Hematopoietic multipotent progenitor cell treated with erythropoietin and hydrocortisone succinate and interleukin-3 and kit ligand, for 4 days (in vitro differentiated cells): ENCODE measurements at places on chromosomes 5 and 9.

DNA sequence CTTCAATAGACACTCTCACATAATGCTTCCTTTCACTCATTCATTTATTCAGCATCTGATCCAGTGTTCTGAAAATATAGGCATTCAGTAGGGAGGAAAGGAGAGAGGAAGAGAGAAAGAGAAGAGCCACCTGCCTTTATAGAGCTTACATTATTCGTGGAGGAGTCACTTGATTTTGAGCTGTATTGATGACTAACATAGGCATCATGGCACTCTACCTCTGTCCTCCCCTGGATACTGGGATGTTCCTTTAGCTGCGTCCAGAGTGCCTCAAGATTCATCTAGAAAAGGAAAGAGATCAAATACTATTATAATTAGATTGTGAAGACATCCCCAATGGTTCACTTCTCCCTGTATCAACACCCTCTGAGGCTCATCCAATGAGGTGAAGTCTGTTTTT, 345.1 kb downstream of the SPATA31D1 start:
- DNase-seq: no peak

DNA sequence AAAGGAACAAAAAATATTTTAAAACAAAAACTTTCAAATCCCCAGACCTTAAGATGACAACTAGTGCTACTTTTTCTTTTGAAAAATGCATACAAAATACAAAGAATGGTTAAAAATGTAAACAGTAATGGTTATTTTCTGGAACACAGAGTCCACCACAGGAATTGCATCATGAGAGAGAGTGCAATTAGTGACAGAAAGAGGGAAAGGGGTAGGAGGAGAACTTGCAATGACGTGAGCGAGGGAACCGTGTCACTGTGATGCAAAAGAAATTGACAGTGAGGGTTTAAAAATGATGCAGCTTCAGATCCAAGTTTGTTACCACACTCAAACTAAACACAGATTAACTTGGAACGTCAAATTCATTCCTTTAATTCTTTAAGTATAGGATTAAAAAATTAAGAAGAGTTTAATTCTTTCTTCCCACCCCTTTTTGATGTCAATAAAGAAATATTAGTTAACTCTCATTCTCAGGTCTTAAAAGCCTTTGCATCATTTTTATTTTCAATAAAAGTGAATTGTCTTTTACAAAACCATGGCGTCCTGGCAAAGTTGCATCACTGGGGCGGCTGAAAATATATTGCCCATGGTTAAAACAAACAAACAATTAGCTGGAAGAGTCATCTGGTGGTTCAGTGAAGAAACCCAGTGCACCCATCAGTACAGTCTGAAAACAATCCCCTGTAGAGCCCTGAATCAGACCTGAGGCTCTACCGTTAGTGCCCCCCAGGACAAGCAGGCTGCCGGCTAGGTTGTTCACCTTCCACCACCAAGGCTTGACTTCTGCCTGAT, 39.5 kb downstream of the MACROH2A1 start:
- no peak for DNase-seq

DNA sequence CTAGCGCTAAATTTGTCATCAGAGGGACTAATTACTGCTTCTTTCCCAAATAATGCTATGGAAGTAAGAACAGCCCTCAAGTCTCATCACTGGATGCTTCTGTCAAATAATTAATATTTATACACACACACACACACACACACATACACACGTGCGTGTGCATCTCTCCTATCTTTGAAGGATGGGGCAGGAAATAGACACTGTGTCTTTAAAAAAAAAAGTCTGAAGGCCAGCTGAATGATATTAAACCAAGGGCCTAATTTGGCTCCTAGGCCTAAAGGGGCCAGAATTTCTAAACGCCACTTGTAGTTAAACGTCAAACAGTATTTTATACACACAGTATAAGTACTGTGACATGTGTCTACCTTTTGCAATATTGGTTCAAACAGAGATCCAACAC, 3.3 kb downstream of the SLF1 start:
- DNase-seq: no peak

- no peak for DNase-seq
Observed at GRCh38 chr5:133359861-133360260, 252.5 kb downstream of the FSTL4 start.

- no peak for DNase-seq
Observed at GRCh38 chr5:120624021-120624563, 160.0 kb downstream of the PRR16 start.

GRCh38 chr5:91642581-91642980, 259.5 kb upstream of the ARRDC3 start:
- DNase-seq: no peak
